ENCODE measurements at places on chromosomes 12 and 14.

DNA sequence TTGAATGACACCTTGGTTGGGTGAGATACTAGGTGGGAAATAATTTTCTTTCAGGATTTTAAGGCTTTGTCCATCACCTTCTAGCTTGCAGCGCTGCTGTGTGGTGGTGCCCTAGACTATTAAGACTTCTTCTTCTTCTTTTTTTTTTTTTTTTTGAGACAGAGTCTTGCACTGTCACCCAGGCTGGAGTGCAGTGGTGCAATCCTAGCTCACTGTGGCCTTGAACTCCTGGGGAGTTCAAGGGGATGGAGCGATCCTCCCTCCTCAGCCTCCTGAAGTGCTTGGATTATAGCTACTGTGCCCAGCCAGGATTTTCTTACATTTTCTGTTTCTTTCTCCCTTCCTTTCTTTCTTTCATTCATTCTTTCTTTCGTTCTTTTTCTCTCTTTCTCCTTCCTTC is 10.3 kb upstream of the MTA1 start:
- no peak for DNase-seq
- no peaks in the 10 kb centered on the region for H3K4me1 ChIP-seq
- peaks cover 37% of the 10 kb centered on the region for H3K27me3 ChIP-seq
- H3K36me3 ChIP-seq, result no peaks in the 10 kb centered on the region
- no peak overlapping the region for H3K4me3 ChIP-seq

DNA sequence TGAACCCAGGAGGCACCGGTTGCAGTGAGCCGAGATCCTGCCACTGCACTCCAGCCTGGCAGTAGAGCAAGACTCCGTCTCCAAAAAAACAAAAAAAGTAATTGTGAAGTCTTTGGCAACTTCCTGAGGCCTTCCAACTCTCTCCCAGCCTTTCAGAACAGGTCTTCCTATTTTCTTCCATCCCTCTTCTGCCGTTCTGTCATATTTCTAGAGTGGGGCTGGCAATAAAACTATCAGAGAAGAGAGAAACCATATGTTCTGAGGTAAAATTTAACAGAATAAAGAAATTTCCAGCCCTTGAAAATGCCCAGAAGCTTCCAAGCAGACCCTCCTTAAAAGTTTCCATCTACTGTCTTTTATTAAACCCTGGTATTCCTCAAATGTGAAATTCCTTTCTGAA is 100.4 kb downstream of the HMGA2 start:
- H3K27me3 ChIP-seq, result peaks cover 15% of the 10 kb centered on the region
- H3K36me3 ChIP-seq, result no peaks in the 10 kb centered on the region
- no peak overlapping the region for H3K27ac ChIP-seq
- no peak for DNase-seq

- H3K36me3 ChIP-seq, result no peaks in the 10 kb centered on the region
- no peak overlapping the region for H3K4me3 ChIP-seq
- no peak overlapping the region for H3K27ac ChIP-seq
- H3K27me3 ChIP-seq, result no peaks in the 10 kb centered on the region
- no peak for DNase-seq
Observed at GRCh38 chr14:49953196-49953595, 60.3 kb downstream of the ARF6 start.

DNA sequence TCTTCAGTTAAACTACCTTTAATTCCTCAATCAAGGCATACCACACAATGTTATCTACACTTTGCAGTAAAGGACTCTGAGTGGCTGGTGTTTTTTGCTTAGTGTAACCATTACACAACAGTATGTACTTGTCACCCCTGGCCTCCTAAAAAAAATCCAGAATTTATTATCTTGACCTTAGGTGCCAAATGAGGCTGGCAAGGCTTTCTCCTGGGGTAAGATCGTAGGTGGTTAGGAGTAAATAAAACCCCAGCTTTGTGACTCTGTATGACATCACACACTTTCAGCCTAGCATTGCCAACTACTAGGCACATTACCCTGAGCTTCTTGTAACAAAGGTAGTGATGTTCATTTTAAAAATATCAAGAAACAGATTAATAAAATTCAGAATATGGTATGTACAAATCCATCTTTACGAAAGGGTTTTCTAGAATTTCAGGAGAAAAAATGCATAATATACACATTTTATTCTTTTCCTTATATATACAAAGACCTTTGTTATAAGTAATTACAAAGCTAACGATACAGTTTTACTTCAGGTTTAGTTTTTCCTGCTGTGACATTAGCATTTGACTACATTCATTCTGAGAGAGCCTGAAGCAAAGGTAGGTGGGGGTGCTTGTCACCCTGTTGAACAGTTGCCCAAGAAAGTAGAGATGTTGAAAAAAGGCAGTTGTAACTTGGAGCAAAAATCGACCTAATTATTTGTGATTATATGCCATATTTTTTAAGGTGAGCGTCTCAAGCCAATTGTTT is 13.5 kb downstream of the TCL1A start:
- no peaks in the 10 kb centered on the region for H3K36me3 ChIP-seq
- peaks cover 81% of the 10 kb centered on the region for H3K27me3 ChIP-seq
- H3K4me3 ChIP-seq, result no peak overlapping the region
- no peaks in the 10 kb centered on the region for H3K4me1 ChIP-seq
- no peak for DNase-seq

DNA sequence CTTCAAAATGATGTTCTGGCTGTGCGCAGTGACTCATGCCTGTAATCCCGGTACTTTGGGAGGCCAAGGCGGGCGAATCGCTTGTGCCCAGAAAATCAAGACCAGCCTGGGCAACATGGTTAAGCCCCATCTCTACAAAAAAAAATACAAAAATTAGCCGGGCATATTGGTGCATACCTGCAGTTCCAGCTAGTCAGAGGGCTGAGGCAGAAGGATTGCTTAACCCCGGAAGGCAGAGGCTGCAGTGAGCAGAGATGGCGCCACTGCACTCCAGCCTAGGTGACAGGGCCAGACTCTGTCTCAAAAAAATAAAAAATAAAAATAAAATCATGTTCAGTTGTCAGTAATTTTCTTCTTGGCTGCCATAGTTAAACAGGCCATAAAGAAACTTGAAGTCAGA is 245.9 kb upstream of the USP15 start:
- no peak overlapping the region for H3K27ac ChIP-seq
- H3K4me3 ChIP-seq, result no peak overlapping the region
- DNase-seq, result no peak
- no peaks in the 10 kb centered on the region for H3K4me1 ChIP-seq
- H3K27me3 ChIP-seq, result no peaks in the 10 kb centered on the region

- no peaks in the 10 kb centered on the region for H3K4me1 ChIP-seq
- no peak overlapping the region for H3K27ac ChIP-seq
- no peak for DNase-seq
Observed at GRCh38 chr14:88477513-88478250, 77.1 kb downstream of the PTPN21 start.

DNA sequence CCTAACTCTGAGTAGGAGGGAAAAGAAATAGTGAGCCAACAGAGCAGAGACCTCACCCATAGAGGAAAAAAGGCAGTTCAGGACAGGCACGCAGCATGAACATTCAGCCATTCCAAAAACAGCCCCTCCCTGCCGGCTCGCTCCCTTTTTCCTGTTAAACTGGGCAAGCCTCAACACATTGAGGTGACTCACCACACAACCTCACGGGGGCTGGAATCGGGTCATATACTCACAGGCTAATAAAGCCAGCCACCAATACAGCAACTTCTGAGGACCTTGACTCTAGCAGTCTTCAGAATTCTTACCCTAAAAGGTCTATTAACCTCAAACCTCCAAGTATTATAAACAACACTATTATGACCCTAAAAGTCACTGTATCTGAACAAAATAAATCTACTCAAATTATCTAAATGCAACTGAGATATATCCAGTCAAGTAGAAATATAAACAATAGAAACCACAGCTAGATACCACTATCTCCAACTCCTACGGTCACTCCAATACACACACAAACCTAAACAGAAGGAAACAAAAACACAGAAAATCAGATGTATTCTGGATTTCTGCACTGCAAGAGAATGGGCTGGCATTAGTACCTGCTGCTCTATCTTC is 6.3 kb downstream of the YBX3 start:
- H3K4me3 ChIP-seq, result no peak overlapping the region
- DNase-seq, result no peak
- H3K36me3 ChIP-seq, result peaks cover 27% of the 10 kb centered on the region
- peaks cover 17% of the 10 kb centered on the region for H3K27me3 ChIP-seq

DNA sequence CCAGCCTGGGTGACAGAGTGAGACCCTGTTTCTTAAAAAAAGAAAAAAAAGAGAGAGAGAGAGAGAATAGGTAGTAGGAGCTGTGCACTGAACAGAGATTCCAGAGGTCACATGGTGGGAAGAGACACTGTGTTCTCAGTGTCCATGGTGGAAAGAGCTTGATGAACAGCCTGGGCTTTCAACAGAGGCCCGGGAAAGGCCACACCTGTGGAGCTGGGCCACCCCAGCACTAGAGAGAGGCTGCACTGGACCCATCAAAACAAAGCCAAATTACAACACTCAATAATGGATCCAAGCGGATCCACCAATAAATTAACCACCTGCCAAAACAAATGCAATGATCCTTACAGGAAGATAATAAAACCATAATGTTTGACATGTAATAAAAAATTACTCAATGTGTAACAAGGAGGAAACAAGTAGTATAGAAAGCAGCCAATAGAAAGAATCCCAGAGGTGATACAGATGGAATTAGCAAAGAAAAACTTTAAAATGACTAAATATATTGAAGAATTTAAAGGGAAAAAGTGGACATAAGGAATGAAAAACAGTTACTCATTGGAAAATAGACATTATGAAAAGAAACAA is 44.8 kb upstream of the BCL2L14 start:
- H3K4me3 ChIP-seq, result no peak overlapping the region
- H3K36me3 ChIP-seq, result no peaks in the 10 kb centered on the region
- H3K27me3 ChIP-seq, result no peaks in the 10 kb centered on the region
- peaks cover 11% of the 10 kb centered on the region for H3K4me1 ChIP-seq
- DNase-seq, result no peak
- peak overlapping the region; percentile 27 for H3K27ac ChIP-seq

GRCh38 chr12:96225044-96225855 is 31.1 kb downstream of the ELK3 start:
- peaks cover 28% of the 10 kb centered on the region for H3K4me1 ChIP-seq
- peaks cover 49% of the 10 kb centered on the region for H3K36me3 ChIP-seq
- peak overlapping the region; percentile 84 for H3K27ac ChIP-seq
- DNase-seq, result no peak

DNA sequence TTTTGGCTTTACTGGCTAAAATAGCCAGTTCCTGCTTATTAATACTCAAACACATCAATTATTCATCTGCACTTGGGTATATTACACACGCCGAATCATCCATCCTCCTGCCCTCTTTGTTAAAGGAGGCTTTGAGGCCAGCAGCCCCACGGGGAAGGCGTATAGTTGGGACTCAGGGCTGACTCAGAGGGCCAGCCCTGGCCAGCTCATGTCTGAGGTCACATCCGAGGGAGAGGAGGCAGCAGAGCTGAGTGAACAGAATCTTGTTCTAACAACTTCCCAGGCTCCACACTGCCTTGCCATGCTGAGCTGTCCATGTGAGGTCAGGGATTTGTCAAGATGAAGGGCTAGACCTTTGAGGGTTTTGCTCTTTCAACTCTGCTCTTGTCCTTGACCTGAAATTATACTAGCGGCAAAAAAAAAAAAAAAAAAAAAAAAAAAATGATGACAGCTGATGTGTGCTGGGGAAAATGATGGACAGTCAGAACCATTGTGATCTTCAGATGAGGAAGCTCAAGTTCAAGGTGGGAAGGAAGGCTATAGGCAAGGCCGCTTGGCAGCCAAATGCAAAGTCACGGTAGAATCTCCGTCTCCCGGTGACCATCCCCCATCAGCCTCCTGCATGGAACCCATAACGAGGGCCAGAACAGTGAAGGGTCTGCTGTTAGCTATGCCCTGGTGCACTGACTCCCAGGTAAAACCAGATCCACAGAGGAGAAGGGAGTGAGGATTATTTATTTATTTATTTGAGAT is 12.5 kb upstream of the MARK3 start:
- no peaks in the 10 kb centered on the region for H3K36me3 ChIP-seq
- DNase-seq, result no peak
- H3K27ac ChIP-seq, result no peak overlapping the region
- H3K27me3 ChIP-seq, result peaks cover 18% of the 10 kb centered on the region
- H3K4me1 ChIP-seq, result no peaks in the 10 kb centered on the region

DNA sequence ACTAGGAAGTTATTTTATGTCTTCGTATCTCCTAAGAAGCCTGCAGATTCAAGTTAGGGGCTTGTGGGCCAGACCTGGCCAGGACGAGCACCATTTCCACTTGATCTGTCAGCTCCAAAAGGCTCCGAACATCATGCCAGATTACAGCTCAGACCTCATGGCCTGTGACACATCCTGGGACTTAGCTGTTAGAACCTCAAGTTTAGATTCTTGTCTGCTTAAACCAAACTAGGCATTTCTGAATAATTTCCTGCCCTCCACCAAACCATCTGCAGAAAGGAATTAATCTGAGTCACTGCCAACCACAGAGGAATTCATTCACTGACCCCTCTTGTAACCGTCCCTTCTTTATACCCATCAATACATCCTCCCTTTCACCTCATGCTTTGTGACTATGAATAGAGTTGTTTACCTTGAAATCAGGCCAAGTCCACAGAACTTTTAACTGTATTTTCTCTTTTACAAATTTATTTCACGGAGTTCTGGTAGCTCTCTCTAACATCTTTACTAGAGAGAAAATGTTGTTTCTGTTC is 120.3 kb downstream of the FBXL14 start:
- H3K4me3 ChIP-seq, result no peak overlapping the region
- DNase-seq, result no peak
- H3K27me3 ChIP-seq, result no peaks in the 10 kb centered on the region
- peaks cover 2% of the 10 kb centered on the region for H3K36me3 ChIP-seq
- peaks cover 5% of the 10 kb centered on the region for H3K4me1 ChIP-seq

GRCh38 chr12:50296554-50296953 is 13.2 kb upstream of the LIMA1 start:
- H3K27me3 ChIP-seq, result no peaks in the 10 kb centered on the region
- no peaks in the 10 kb centered on the region for H3K4me1 ChIP-seq
- DNase-seq, result no peak
- no peak overlapping the region for H3K4me3 ChIP-seq
- H3K27ac ChIP-seq, result no peak overlapping the region

DNA sequence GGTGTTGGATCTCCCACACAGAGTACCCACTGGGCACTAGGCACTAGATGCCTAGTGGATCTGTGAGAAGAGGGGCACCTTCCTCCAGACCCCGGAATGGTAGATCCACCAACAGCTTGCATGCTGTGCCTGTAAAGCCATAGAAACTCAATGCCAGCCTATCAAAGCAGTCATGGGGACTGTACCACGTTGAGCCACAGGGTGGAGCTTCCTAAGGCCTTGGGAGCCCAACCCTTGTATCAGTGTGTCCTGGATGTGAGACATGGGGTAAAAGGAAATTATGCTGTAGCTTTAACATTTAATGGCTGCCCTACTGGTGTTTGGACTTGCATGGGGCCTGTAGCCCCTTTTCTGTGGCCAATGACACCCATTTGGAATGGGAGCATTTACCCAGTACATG is 1024.9 kb downstream of the TMEM121 start:
- H3K4me3 ChIP-seq, result no peak overlapping the region
- H3K36me3 ChIP-seq, result no peaks in the 10 kb centered on the region
- H3K4me1 ChIP-seq, result peaks cover 3% of the 10 kb centered on the region
- H3K27me3 ChIP-seq, result peaks cover 21% of the 10 kb centered on the region

GRCh38 chr12:58656254-58657009 is 263.9 kb downstream of the LRIG3 start:
- no peak for DNase-seq
- H3K4me3 ChIP-seq, result no peak overlapping the region
- no peak overlapping the region for H3K27ac ChIP-seq
- H3K4me1 ChIP-seq, result no peaks in the 10 kb centered on the region
- no peaks in the 10 kb centered on the region for H3K36me3 ChIP-seq
